ENCODE measurements at places on chromosomes 2 and 18. TPM values are rescaled to one million over a fixed set of nuclear protein-coding genes. Genes with fewer than 3 reads are reported as not detected.

The APCDD1 gene
- 1.9 TPM for total RNA-seq

The SERPINB10 gene
- total RNA-seq, result 1.7 TPM

The PDE1A gene
- total RNA-seq, result 7.7 TPM

The MGAT4A gene
- total RNA-seq, result 42.9 TPM

The ZNF385B gene
- total RNA-seq, result 0.14 TPM

The LOXHD1 gene
- total RNA-seq, result 0.24 TPM

The ST6GAL2 gene
- total RNA-seq, result 0.94 TPM

The UGT1A6 gene
- 1.1 TPM for total RNA-seq

The PCARE gene
- 0.09 TPM for total RNA-seq

The CABYR gene
- total RNA-seq, result 1.4 TPM

The CLEC4F gene
- total RNA-seq, result 0.09 TPM

The STAM2 gene
- total RNA-seq, result 23.0 TPM

The GRB14 gene
- total RNA-seq, result 0.19 TPM

The MC5R gene
- 0.61 TPM for total RNA-seq

The FBXO36 gene
- 2.0 TPM for total RNA-seq

The CRYGD gene
- total RNA-seq, result not detected

The UPP2 gene
- total RNA-seq, result not detected

The NEU4 gene
- total RNA-seq, result 0.05 TPM

The RESP18 gene
- not detected for total RNA-seq

The LINC00305 gene
- 0.05 TPM for total RNA-seq

The SERPINB2 gene
- total RNA-seq, result 2.5 TPM

The LDLRAD4 gene
- total RNA-seq, result 80.0 TPM

The OTX1 gene
- total RNA-seq, result not detected

The SLC30A3 gene
- total RNA-seq, result 0.05 TPM

The NXPH2 gene
- total RNA-seq, result 1.3 TPM

The NT5C1B gene
- not detected for total RNA-seq

The AMMECR1L gene
- total RNA-seq, result 6.7 TPM

The LBH gene
- total RNA-seq, result 149 TPM

The HRH4 gene
- total RNA-seq, result 0.24 TPM

The TSPYL6 gene
- not detected for total RNA-seq

The KRTCAP3 gene
- total RNA-seq, result 1.6 TPM

The HOXD13 gene
- total RNA-seq, result not detected

The CRYGB gene
- total RNA-seq, result not detected

The LONRF2 gene
- 0.24 TPM for total RNA-seq

The RBBP8 gene
- 76.7 TPM for total RNA-seq

The LIMS4 gene
- 0.71 TPM for total RNA-seq

The CKAP2L gene
- total RNA-seq, result 14.1 TPM

The TP53I3 gene
- total RNA-seq, result 30.0 TPM

The HOXD1 gene
- total RNA-seq, result 0.09 TPM

The POTEI gene
- total RNA-seq, result 0.14 TPM

The RASGRP3 gene
- total RNA-seq, result 6.5 TPM

The SIX3 gene
- total RNA-seq, result not detected

The AFF3 gene
- total RNA-seq, result 9.7 TPM

The SERPINB5 gene
- 6.1 TPM for total RNA-seq

The CCDC68 gene
- total RNA-seq, result 0.52 TPM

The FSIP2 gene
- total RNA-seq, result 0.57 TPM
